ENCODE measurements at places on chromosomes 5 and 9.

- no peak for DNase-seq
Observed at GRCh38 chr5:40364441-40364840, 315.3 kb upstream of the PTGER4 start.

DNA sequence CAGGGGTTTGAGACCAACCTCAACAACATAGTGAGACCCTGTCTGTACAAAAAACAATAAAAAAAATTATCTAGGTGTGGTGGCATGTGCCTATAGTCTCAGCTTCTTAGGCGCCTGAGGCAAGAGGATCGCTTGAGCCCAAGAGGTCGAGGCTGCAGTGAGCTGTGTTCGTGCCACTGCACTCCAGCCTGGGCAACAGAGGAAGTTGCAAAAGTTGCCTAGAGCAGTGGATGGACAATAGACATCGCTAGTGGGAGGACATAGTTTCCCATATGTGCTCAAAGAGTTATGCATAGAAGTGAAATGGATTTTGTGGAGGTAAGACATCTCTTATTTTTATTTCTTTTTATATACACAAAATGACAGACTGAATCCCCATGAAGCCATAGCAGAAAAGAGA, 19.0 kb downstream of the HNRNPK start:
- DNase-seq: no peak

DNA sequence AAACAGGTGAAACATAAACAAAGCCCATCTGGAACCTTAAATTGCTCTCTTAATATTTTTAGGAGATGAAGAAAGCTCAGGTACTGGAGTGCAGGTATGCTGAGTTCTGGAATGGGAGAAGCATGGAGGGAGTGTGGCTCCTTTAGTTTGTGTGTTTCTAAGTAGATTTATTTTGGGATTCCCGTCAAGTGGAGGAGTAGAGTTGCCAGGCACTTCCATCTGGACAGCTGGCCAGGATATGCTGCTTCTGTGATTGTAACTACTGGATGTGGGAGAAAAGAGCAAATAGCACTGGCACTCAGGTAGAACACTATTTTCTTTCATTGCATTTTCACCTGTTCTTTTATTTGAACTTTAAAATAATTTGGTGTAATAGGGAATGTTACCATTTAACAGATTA, 182.3 kb upstream of the MAST4 start:
- DNase-seq: no peak

DNA sequence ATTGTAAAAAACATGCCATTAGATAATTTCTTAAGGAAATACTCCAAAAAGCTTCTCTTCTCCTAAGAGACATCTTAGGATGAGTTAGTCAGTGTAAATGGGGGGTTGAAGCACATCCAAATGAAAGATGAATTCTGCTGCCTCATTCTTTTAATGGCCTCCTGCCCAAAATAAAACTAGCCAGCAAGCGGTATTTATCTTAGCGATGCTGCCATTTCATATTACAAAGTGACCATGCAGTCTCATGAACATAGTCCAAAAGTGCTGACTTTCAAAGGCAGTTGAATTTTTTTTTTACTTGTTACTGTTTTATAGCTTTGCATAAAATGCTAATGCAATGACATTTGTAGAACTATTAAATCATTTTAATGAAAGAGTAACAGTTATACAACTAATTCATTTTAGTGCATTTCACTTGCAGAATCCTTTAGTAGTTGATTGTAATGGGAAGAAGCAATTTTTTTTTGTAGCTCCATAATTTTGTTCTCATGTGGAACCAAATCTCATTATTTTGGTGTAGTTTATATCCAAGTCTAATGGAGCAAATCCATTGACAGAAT, 151.5 kb downstream of the CAVIN4 start:
- DNase-seq: no peak

DNA sequence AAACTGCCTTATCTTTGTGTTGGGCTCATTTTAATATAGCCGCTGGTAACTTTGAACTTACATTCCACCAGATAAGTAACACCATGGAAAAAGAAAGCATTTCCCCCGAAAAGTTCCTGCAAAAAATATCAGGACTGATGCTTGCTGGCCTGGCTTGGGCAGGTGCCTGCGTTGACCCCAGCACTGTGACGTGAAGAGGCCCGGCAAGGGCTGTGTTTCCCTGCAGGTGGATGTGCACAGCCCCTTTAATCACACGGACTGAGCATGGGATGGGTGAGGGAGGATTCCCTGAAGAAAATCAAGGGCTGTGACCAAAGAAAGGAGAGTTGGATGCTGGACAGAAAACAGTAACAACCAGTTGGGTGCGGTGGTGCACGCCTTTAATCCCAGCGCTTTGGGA, 138.2 kb downstream of the NSG2 start:
- no peak for DNase-seq

DNA sequence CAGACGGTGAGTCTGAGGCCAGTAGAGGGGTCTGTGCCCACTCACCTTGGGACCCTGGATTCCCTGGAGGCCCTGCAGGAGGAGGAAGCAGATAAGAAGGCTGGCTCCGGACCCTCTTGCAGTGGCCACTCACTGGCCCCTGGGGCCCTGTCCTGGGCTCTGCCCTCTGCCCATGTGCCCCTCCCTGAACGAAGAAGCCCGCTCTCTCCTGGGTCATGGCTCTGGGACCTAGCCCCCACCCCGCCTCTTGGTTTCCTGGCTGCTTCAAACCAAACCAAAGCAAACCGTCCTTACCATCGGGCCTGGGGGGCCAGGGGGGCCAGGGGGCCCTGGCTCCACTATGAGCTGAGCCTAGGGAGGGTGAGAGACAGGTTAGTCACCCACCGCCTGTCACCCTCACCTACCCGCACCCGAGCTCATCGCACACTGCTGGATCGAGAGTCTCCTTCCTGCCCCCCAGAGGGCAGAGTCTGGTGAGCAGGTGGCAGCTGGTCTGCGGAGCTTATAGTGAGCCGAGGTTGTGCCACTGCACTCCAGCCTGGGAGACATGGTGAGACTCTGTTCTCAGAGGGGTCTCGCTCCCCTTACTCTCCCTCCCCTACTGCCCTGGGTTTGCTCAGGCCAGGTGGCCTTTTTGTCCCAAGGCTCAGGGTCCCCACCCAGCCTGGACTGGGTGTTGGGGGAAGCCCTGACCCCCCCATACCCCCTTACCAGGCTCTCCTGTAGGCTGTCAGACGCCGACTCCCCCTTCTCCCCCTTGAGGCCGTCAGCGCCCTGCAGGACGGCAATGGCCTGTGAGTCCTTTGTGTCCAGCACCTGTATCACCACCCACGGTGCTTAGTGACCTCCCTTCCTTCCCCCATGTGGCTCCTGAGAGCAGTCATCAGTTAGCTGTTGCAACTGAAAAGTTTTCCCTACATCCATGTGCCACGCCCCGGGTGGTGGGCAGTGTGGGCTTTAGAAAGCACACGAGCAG, 15.2 kb upstream of the PHYKPL start:
- DNase-seq: no peak

- DNase-seq: no peak
Observed at GRCh38 chr9:4600368-4600767, 61.7 kb upstream of the PLPP6 start.

GRCh38 chr5:25713259-25713658, 1068.5 kb upstream of the CDH10 start:
- DNase-seq: no peak
